ENCODE measurements at places on chromosomes 7 and 10. TPM values are rescaled to one million over a fixed set of nuclear protein-coding genes. Genes with fewer than 3 reads are reported as not detected.

- DNase-seq: no peak
These were observed 61.9 kb downstream of the SYPL1 start for GRCh38 chr7:106050002-106050745.

The GOLGA7B gene
- total RNA-seq: 2.5 TPM

DNA sequence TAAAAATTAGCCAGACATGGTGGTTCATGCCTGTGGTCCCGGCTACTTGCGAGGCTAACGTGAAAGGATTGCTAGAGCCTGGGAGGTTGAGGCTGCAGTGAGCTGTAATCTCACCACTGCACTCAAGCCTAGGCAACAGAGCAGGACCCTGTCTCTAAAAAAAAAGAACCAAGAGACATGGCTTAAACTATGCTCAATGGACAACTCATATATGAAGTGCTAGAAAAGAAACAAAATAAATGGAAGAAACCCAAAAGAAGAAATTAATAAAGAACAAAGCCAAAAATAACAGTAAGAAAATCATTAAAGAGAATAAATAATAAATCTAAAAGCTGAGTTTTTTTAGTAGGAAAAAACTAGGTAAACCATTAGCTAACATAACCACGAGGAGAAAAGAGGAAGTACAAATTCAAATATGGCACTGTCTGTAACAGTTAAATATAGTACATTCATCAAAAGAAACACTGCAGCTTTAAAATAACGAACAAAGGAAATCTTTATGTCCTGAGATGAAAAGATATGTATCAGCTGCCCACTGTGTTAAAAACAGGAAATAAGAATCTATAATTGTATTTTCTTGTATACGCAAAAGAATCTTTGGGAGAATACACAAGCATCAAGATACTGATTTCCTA is 48.7 kb downstream of the UPF2 start:
- no peak for DNase-seq

GRCh38 chr10:97961945-97962344 is 68.5 kb downstream of the CRTAC1 start:
- no peak for DNase-seq

The C10orf67 gene
- total RNA-seq: not detected

The DEPP1 gene
- total RNA-seq: 155 TPM

DNA sequence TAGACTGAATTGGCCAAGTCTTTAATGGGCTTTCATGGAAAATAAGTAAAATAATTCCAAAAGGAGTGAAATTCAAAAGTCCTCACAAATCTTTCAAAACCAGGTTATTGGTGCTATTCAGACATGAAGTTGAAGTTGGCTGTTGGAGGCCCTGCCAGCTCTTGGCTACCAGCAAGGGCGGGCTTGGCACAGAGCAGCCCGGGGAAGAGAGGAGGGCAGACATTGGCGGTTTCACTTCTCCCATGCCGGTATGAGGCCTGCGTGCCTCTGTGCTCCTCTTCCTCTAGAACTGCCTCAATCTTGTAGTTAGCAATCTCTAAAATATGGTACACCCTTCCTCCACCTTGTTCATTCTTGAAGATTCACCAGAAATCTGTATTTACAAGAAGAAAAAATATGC is 16.4 kb upstream of the NPS start:
- DNase-seq: no peak

GRCh38 chr7:90856351-90857070 is 260.4 kb downstream of the CDK14 start:
- DNase-seq: no peak

- no peak for DNase-seq
These were observed 82.5 kb upstream of the PRR15 start for GRCh38 chr7:29480934-29481651.

DNA sequence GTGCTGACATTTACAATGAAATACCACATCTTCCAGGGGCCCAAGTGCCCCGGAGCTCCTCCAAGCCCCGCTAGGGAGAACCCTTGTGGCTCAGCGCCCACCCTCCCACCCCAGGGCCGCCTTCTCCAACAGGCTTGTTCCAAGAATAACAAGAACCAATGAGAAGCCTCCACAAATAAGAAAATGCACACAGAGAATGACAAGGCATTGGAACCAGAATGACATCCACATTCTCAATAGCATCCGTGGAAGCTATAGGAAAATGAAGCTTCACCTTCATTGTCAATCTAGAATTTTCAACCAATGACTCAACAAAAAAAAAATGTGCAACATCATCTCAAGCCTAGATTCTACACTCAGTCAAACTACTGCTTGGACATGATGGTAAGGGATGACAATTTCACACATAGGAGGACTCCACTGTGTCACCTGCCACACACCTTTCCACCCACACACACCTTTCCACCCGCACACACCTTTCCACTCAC is 50.4 kb upstream of the PPP2R2D start:
- DNase-seq: no peak

The HKDC1 gene
- total RNA-seq: 2.5 TPM

DNA sequence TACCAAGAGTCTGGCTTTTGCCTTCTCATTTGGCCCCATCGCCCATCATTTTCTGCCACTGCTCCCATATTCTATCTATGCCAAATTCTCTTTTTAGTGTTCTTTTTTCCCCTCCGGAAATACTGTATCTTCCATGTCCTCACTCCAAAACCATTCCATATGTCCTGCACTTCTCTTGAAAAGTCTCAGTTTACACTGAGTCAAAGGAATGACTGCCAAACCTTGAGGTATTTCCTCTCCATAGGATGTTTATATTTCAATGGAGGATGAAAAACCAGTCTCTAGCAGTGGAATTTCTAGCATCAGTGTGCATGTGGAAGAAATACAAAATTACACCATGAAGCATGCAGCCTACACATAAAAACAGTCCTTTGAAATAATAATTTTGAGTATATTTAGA is 121.4 kb upstream of the PHYHIPL start:
- no peak for DNase-seq

The FAM237B gene
- total RNA-seq: not detected

GRCh38 chr10:49135575-49136313 is 1.9 kb upstream of the FAM170B start:
- DNase-seq: peak; percentile 40

GRCh38 chr7:22452142-22452959 is 47.6 kb downstream of the STEAP1B start:
- no peak for DNase-seq

The GPR85 gene
- not detected for total RNA-seq

The CC2D2B gene
- 2.5 TPM for total RNA-seq

The NPTX2 gene
- total RNA-seq: 13.0 TPM

GRCh38 chr10:30509508-30509907 is 75.5 kb downstream of the MAP3K8 start:
- no peak for DNase-seq

DNA sequence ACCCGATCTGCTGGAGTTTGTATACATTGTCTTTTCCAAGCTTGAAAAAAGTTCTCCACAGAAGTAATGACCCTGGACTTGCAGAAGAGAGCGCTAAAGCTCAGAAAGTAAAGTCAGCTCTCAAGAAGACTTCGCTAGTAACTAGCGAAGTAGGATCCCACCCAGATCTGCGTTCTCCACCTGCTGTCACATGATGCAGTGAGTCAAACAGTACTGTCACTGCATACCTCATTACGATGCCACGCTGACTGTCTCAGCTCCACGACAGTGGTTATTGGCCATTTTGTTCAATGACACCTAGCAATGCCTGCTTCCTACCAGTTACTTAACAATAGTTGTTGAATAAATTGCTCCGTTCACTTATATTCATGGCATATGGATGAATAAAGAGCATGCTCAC is 29.7 kb upstream of the SEC61G start:
- DNase-seq: no peak

The NEBL gene
- total RNA-seq: 55.2 TPM

The OTUD1 gene
- 8.1 TPM for total RNA-seq

The NXPH1 gene
- 0.25 TPM for total RNA-seq

DNA sequence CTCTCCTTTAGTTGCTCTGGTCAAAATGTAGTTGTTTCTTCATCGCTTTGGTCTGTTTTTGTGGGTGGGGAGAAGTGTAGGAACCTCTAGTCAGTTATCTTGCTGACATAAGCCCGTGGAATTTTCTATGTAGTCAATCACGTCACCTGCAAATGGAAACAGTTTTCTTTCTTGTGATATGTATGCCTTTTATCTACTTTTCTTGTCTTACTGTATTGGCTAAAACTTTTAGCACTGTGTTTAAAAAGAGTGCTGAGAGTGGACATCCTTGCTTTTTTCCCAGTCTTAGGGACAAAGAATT is 42.3 kb downstream of the AKR1E2 start:
- DNase-seq: no peak

DNA sequence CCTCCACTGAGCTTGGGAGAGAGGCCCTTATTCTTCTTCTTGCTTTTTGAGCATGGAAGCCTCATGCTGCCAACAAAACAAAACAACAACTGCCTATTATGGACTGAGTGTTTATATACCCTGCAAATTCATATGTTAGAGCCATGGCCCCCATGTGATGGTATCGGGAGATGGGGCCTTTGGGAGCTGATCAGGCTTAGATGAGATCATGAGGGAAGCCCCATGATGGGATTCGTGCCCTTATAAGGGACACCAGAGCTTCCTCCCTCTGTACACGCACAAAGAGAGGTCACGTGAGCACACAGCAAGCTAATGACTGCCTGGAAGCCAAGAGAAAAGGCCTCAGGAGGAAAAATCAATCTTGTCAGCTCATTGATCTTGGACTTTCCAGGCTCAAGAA is 235.0 kb downstream of the FANK1 start:
- DNase-seq: no peak

DNA sequence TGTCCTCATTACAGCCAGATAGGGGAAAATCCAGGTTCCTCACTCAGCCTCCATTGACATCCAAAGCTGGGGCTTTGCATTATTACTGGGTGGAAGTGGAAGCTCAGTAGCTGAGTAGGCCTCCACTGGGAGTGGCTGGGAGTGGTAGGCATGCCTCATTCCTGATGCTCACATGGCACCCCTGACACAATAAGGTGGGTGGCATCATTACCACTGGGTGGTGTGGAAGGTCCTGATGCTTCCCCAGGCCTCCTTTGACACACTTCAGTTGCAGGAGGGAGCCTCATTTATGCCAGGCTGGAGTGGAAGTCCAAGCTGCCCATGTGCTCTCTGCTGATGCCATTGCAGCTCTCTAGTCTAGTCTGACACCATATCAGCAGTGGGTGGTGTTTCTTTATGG is 48.2 kb upstream of the GPR141 start:
- DNase-seq: no peak

The PAX4 gene
- total RNA-seq: not detected

DNA sequence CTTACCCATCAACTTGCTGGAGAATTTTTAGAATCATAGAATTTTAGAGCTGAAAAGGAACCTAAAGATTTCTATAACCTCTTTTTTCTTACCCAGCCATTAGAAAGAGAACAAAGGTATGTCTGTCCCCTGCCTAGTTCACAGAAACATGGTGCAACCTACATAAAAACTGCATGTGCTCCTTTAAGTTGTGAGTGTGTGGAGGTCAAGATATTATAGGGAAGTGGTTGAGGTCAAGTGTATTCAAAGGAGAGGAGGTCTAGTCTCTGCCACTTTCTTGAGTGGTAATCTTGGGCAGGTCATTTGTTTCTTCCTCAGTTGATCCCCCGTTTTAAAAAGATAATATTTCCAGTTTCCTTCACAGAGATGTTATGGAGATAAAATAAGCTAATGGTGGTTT is 6.4 kb downstream of the UBTD1 start:
- DNase-seq: no peak

Measured in vagina (tissue), 2 donors.